ENCODE measurements at places on chromosomes 7 and 10.

DNA sequence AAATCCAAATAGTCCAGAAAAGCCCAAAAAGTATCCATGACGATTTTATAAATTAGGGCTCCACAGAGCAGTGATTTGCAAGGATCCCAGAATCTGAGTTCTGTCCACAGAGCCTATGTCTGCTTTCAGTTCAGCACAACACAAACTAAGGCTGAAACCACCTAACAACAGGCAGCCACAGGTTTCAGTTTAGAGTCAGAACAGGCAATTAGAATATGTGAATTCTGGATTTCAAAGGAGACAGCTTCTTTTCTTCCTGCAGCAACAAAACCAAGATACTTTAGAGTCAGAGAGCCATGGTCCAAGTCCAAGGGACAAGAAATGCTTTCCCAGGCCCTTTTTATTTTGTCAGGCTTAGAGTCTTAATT is 23.6 kb downstream of the IFIT3 start:
- DNase-seq, result no peak

GRCh38 chr10:70561558-70561957 is 41.0 kb downstream of the PRF1 start:
- DNase-seq, result no peak

DNA sequence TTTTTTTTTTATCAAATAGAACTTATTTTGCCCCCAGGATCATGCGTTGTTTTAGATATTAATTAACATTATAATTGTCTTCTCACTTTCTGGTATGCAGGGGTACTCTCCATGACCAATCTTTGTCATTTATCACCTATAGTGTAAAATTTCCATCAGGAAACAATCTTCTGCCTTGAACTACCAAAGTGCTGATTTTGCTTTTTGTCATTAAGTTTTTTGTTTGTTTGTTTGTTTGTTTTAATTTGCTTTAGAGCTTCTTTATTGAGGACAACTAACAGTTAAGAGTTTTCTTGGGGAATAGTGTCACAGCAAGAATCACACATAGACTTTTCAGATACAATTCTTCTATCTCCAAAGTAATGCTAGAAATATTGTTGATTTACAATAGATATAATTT is 171.2 kb upstream of the PRPS1L1 start:
- no peak for DNase-seq

- no peak for DNase-seq
Measured at GRCh38 chr7:85681241-85681640, 494.4 kb upstream of the SEMA3D start.

- no peak for DNase-seq
Measured at GRCh38 chr10:22560913-22561239, 153.5 kb downstream of the PIP4K2A start.

DNA sequence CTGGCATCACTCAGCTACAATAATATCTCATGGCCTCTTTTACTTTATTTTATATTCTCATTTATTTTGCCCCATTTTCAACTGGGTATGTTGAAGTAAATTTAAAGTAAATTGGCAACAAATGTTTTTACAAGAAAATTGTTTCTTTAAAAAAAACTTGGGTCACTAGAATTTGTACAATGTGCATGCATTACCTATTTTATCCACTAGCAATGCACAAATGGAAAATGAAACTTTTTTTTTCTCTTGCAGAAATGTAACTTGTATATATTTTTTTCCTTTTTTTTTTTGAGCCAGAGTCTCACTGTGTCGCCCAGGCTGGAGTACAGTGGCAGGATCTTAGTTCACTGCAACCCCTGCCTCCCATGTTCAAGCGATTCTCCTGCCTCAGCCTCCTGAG is 10.3 kb upstream of the H2AZ2 start:
- no peak for DNase-seq

DNA sequence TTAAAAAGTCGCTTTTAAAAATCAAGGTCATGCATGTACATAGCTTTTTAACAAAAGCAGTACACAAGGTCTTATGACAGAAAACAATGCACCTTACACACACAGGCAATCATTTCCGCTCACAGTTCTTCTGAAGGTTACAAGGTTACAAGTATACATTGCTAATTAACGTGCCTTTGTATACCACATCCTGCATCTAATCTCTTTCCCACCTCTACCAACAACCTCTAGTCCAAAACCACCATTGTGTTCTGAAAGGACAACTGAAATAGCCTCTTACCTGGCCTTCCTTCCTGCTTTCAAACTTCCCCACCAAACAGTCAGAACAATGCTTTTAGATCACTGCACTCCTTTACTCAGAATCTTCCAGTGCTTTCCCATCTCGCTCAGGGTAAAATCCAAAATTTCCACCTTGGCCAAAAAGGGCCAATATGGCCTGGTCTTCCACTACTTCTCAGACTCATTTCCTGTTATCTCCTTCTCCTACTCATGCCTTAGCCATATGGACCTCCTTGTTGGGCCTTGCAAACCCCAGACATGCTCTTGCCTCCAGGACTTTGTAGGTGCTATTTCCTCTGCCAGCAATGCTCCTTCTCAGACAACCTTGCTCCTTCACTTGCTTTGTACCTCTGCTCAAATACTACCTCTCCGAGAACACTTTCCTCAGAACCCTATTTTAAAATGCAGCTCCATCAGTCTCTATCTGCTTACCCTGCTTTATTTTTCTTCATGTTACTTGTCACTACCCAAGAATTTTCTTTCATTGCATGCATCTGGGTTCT is 205.4 kb downstream of the DNAJC1 start:
- DNase-seq, result no peak

GRCh38 chr10:102761981-102762380 is 18.2 kb downstream of the WBP1L start:
- no peak for DNase-seq

DNA sequence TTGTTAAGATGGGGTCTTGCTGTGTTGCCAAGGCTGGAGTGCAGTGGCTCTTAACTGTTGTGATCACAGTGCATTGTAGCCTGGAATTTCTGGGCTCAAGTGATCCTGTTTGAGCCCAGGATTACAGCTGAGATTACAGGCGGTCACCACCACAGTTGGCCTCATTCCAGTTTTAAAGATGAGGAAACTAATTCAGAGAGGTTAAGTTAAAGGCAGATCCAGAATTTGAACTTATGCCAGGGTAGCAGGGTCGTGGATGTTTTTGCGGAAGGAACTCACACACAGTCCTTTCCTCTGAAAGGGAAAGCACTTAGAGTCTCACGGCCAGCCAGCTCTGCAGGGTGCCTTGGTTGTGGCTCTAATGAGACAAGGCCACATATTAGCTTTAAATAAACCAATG is 84.7 kb downstream of the MMRN2 start:
- DNase-seq, result no peak

DNA sequence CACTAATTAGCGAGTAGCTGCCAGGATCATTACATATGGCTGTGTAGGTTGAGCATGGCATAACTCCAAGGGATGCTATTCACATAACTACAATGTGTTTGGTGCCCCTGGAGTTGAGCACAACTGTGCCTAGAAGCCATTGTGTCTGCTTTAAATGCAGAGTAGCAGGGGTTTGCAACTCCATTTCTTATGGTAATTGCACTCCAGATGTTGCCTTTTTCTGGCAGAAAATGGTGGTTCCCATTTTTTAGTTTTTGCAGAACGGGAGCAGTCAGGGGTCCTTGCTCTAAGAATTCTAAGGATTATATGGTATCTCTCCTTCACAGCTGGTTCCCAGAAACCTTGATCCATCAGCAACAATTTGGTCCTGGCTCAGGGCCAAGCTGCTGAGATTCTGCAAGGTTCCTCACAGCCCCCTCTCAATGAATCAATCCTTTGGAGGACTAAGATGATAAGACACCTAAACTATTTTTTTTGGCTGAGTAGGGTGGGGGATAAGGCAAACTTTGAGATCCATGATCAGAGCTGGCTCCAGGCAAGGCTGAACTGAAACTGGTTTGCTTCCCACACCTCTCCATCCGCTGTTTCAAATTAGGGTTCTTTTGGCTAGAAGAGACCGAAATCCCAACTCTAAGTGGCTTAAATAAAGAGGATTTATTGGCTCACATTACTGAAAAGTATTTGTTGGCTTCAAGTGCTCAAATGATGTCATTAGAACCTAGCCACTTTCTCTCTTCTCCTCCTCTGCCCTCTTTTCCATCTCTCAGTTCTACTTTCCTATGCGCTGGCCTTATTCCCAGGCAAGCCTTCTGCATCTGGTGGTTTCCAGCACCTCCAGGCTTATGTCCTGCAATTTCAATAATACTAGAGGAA is 97.5 kb upstream of the CCDC6 start:
- DNase-seq, result no peak

DNA sequence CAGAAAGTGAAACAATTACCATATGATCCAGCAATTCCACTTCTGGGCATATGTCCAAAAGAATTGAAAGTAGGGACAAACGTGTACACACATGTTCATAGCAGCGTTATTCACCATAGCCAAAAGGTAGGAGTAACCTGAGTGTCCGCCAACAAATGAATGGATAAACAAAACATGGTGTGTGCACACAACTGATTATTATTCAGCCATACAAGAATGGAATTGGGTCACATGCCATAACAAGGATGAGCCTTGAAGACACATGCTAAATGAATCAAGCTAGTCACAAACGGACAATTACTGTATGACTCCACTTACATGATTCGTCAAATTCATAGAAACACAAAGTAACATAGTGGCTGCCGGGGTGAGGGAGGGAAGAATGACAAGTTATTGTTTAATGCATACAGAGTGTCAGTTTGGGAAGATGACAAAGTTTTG is 4.1 kb upstream of the OIT3 start:
- DNase-seq, result no peak

DNA sequence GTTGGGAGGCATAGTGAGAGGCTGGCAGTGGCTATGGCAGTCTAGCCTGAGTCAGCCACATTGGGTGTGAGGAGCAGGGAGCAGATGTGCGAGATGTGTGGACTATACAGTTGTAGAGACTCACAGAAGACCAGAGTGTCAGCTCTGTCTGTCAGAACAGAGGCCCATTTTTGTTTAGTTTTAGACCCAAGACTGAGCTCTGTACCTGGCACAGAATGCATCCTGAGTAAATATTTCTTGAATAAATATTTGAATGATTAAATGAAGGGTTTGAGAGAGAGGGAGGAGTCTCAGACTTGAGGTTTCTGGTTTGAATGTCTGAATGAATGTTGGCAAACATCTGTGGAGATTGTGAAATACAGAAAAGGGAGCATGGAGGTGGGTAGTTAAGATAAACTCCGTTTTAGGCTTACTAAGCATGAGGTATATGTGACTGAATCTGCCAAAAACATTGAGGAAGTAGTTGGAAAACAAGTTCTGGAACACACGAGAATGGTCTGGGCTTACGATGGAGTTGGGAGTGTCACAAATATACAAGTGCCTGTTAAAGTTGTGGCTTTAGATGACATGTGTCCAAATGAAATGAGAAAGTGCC is 3.6 kb downstream of the SEC23IP start:
- DNase-seq, result no peak

DNA sequence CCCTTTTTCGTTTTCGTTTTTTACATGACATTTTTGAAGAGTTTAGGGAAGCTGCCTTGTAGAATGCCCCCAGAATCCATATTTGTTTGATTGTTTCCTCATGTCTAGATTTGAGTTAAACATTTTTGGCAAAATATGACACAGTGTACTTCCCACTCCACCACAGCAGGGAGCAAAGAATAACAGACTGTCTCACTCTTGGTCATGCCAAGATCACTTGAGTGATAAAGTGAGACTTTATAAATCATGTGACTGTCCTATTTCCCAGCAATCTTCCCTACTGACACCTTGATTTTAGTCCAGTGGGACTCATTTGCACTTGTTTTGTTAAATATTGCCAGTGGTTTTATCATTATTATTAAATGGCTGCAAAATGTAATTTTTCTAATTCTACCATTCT is 44.4 kb upstream of the USP6NL start:
- DNase-seq, result no peak

- no peak for DNase-seq
Measured at GRCh38 chr10:128114901-128115300, 11.3 kb downstream of the MKI67 start.

DNA sequence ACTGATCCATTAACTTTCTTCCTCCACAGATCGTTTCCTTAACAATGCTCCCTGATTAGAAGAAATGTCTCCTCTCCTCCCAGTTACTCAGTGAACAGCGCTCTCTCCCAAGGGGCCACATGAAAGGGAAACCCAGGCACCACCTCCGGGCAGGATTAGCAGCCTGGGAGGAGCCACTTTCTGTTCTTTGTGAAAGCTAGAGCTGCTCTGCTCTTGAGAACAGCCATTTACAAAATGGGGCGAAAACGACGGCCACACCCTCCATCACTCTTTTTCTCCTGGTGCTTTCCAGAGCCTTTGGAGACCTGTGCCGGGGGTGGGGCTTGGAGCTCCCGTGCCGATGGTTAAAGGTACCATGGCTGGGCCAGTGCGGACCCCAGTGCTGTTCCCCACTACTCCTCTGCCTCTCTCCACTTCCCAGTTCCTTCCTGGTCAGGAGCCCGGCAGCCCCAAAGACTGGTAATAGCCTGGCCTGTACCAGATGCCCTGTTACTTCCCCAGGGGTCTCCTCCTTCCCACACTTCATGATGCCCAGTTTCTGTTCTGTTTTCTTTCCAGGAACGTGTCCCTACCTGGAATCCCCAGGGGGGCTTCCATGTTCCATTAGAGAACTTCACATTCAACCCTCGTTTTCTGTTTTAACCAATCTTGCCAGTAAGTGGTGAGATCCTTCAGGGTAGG is 402.9 kb upstream of the GALNT17 start:
- DNase-seq, result no peak

DNA sequence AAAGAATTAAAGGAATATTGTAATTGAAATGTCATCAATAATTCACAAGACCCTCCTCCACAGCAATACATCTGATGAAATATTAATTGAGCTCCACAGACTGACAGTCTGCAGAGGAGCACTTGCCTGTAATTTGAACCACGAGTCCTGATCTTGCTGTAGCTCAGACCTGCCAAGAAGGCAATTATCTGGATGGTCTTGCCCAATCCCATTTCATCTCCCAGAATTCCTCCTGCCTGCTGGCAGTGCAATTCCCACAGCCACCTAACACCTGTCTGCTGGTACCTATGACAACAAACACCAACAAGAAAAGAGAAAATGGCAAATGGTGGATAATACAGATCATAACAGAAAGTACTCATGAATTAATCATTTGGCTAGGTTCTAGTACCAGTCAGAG is 38.5 kb downstream of the ERCC6 start:
- DNase-seq, result no peak

- DNase-seq, result peak; percentile 29
Measured at GRCh38 chr7:7595451-7595850, 28.8 kb downstream of the MIOS start.

DNA sequence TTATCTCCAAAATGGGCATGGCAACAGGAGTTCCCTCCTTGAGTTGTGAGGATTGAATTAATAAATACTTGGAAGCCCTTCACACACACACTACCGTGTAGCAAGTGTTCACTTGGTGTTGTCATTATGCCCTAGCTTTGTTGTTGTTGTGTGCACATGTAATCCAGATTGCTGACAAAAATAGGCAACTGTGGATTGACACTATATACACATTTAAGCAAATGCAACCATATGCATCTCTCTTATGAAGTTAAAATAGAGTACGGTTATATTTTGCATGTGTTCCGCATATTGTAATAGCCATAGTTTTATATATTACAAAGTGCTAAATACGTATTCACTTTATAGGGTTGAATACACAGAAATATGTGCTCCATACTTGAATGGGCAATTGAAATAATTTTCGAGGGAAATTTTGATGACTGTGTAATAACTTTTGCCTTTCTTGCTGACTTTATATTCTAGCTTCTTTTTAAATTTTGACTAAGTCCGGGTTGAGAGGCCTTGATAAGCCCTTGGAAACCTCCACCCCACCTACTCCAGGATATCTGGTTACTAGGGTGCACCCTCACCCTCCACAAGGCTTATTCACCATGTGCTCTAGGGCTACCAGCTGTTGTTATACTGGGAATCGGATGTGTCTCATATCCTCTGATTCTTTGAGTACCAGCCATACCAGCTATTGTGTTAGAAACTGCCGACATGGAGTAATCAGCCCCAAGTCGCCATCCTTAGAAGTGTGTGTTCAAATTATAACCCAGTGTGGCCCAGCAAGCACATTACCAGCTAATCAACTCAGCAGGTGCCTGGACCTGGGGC is 265.0 kb downstream of the CAMK1D start:
- no peak for DNase-seq
